ENCODE measurements at places on chromosomes 12 and 14.
A peak's percentile ranks its signal among the peaks of the same experiment; 100 is the strongest.

DNA sequence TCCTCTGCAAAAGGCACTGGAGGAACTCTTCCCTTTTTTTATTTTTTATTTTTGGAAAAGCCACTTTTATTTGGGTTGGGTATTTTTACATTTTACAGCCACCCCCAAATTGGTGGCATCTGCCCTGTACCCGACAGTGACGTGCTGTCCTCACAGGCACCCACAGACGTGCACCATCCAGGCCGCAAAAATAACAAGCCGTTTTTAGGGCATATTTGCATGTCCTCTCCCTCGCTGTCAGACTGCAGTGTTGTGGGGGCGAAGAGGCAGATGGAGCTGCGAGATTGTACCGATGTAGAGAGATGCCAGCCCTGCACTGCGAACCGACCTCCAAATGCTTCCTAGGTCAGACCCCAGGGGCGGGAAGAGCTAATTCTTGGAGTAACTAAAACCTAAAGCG lies 12.2 kb downstream of the JDP2 start:
- DNase-seq = no peak

DNA sequence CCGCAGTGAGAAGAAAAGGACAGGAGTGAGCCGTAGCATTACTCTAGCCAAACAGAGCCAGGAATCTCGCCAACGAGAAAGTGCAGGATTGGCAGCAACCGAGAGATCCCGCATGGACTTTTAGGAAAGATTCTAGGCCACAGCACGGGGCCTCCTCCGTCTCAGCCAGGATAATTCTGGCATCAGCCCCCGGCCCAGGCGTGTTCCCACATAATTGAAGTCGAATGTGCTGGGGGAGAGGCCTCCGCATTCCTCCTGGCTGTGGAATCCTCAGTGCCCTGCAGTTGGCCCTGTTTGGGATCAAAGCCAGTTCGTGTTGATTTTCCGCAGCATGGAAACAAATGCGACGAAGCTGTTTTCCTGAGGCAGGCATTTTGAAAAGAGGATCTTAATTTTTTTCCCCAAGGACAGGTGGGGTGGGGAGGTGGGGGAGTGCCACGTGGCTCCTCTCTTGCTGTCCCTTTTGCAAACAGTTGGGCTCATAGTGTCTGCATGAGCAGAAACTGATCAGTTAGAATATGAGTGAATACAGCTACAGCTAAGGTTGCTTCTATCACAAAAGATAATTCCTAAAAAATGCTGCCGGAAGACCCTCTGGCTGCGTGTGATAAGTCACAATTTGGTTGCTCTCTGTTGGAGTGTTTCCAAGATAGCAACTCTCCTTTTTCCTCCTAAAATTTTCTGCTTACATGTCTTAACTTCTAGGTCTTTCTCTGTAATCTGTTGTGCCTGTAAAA lies 37.3 kb upstream of the ATXN2 start:
- DNase-seq = peak; percentile 65

DNA sequence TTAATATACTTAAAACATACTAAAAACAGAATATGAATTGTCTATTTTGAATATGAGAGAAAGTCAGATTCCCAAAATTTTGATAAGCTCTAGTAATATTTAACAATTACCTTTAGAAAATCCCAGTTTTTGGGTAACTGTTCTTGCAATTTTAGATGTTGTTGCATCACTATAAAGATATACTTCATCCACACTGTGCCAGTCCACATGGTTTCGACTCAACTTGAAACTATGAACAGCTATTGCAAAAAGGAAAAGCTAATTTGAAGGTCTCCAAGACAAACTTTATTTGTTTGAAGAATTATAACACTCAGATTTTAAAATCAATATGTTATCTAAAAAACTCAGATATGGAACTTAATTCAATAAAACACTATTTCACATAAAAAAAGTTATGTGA lies 59.9 kb downstream of the DDHD1 start:
- DNase-seq = no peak

DNA sequence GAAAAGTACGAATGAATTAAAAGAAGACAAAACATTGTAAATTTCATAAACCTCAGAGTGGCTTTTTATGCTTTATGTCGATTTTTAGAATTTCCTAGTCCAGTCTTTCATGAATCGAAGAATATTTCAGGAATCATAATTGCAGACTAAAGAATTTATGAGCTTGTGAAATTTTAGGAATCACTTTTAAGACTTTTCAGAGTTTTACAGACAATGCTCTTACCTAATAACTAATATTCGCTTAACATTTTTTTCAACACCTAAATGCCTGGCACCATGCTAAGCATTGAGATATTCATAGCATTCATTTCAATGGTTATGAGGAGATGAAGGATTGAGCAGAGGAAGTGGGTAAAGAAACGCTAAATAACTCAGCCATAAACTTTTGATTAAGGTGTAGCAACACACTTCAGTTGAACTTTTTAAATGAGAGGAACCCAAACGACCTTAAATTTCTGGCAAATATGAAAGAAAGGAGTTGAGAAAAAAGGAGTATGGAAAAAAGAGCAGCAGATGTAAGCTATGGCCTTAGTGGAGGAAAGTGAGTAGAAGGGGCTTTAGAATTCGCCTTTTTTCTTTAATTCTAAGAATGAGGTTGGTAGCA lies 739 bp upstream of the USP44 start:
- no peak for DNase-seq

DNA sequence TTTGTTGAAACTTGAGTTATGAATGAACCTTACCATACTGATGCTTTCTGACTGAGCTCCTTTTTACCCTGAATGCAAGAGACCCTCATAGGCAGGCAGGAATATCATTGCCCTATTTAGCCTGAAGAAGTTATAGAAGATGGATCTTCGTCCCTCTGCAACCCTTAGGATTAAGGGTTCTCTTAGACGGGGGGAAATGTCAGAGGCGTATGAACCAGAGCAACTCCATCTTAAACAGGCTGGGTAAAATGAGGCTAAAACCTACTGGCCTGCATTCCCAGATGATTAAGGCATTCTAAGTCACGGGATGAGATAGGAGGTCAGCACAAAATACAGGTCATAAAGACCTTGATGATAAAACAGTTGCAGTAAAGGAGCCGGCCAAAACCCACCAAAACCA lies 7.5 kb downstream of the ATF1 start:
- no peak for DNase-seq

GRCh38 chr14:80358112-80358511 lies 146.8 kb upstream of the DIO2 start:
- no peak for DNase-seq

DNA sequence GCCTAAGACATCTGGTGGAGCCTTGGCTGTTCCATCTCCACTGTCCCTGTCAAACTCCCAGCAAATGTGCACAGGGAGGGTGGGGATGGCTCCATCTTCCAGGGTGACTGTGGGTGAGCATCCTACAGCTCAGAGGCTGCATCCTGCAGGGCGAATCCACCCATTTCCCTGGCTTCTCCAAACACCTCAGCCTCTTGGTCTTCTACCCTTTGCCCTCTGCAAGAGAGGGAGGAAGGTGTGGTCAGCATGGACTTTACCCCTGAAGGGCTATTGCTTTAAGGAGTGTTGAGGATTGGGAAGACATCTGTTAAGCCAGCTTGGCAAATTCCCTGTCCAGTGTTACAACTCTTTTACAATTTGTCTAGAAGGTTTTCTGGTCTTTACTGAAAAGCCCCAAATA lies 23.1 kb upstream of the DGLUCY start:
- DNase-seq = no peak

GRCh38 chr12:125340791-125341190 lies 275.6 kb downstream of the AACS start:
- no peak for DNase-seq

DNA sequence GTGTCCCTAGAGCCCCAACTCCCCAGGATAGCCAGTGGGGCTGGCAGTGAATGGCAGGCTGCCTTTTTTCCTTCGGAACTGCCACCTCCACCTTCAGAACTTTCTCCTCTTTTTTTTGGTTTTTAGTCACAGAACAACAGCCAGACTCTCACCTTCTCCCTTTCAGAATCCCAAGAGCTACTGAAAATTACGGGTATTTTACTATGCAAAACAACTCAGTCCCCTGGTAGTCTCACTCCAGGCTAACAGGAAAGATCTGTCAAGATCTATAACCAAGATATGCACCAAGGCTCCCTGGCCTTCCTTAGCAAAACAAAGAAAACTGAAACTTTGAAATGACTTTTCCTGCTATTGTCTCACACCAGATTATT lies 12.5 kb downstream of the PLEKHG6 start:
- no peak for DNase-seq

DNA sequence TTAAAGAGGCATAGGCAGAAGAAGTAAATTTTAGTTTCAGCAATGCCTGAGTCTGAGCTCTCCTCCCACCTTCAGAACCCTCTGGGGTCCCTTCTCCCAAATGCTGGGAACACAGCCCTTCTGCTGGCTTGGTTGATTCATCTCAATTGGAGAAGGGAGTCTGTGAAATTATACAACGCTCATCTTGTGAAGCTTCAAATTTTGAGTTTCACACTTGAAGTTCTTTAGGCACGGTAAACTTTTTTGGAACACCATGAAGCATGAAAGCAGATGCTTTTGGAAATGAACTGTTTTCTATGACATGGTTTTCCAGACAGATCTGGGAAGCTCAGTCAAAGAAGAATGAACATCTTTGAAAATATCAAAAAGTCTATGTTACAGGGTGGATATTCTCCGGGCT lies 69.9 kb downstream of the TBK1 start:
- no peak for DNase-seq

DNA sequence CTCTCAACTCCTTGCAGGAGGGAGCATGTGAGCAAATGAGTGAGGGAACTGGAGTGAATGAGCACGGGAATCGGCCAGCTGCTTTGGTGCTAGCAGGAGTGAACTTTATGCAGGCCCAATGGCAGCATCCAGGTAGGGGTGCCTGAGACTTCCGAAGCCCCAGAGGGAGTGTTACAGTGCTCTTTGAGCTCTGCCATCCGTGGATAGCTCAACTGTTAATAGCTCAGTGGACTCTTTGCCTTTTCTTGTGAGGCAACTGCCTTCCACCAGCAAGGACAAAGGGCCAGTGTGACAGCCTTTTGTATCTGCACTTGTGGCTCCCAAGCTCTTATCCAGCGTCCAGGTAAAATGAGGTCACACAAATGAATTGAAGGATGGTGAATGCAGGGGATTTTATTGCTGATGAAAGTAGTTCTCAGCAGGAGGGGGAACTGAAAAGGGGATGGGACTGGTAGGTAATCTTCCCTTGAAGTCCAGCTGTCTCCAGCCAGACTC lies 12.9 kb downstream of the CREBL2 start:
- DNase-seq = no peak

DNA sequence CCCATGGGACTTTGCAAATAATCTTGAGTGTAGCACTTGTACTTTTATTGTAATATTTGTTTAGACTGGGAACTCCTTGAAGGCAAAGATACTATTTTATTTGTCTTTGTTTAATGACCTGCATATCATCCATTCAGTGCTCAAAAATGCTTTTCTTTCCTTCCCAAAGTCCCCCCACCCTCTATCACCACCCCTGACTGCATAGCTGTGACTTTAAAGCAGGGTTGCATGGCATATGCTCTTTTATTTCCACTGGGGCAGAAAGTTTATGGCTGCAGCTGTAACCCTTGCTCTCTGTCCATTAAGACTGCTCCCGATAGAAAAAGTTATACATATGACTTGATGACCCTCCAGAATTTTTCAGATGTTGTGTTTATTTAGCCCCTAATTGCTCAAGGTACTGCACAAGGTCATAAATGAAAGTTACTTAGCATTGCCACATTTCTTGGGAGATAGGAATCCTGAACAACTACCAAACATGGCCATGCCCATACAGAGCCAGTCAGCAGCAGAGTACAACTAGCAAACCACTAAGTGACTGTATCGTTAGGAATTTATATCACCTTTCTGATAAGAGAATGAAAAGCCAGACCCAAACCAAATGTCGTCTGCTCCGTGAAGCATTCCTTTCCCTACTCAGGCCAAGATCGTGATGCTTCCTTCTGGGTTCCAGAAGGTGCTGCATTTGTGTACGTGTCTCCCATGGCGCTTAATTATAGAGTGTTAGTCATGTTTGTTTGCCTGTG lies 114.3 kb downstream of the DIP2B start:
- DNase-seq = no peak

DNA sequence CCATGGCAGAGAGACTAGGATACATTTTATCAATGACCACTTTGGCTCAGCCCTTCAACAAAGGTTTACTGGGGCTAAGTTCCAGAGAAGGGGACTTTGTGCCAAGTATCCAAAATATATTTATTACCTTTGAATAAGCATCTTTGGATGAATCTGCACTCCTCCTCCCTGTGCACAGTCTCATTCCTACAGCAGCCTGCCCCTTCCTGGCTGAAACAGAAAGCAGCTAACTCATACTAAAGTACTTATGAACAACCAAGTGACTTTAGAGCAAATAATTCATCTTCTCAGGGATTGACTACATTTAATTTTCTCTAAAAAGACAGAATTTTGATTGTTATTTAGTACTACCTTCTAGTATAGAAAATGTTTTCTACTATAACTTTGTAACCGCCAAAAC lies 47.8 kb upstream of the ETV6 start:
- DNase-seq = no peak

DNA sequence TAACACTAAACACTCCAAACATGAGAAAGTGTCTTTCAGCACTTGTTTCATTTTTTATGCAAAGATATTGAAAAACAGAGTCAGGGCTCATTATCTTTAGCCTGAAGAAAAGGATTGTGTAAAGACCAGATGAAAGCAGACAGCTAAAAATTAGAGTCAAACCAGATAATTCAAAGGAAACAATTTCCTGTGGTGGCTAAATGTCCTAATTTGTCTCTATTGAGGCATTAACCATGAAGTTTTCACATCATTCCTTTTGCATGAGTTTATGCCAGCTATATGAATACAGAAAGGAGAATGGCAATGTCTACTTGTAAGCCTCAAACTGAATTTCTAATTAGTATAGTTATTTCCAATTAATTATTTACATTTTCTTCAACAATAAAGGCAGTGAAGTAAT lies 338.5 kb downstream of the FSCB start:
- DNase-seq = no peak

- no peak for DNase-seq
These were observed 59.5 kb downstream of the ETNK1 start for GRCh38 chr12:22684140-22685118.

- no peak for DNase-seq
These were observed 49.0 kb downstream of the AREL1 start for GRCh38 chr14:74663884-74664283.

GRCh38 chr14:68968051-68968450 lies 11.1 kb downstream of the ACTN1 start:
- no peak for DNase-seq

DNA sequence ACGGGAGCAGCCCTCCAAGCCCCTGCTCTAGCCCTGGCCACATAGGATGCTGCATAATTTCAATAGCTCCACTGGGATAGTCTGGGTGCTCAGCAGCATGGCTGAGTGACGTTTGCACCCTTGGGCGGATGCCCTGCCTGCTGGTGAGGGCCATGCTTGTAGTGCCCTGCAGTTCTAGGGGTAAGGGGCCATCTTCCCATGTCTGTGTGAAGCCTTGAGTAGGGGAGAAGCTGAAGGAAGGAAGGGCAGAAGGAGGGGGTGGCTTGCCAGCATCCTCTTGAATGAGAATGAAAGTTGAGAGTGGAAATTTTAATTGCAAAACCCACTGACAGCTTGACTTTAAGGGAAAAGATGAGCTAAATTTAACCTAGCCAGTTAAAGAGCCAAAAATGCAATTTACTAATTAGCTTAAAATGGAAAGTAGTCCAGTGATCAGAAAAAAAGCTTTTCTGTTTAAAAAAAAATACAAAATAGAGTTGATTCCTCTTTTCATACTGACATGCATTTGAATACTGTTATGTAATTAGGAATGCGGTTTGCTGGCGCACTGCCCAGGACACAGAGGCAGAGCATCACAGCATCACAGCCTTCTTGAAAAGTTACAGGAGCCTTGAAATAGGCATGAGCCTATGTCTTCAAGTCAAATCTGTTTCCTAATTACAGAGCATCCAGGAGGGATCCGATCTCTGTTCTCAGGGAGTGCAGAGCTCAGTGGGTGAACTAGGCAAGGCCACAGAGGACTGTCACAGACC lies 18.5 kb upstream of the EML1 start:
- no peak for DNase-seq
